ENCODE measurements at places on chromosomes 1 and 21. TPM values are rescaled to one million over a fixed set of nuclear protein-coding genes. Genes with fewer than 3 reads are reported as not detected.

Gene PARP1
- 136 TPM for total RNA-seq

- no peak overlapping the region for H3K4me3 ChIP-seq
- H3K4me1 ChIP-seq, result peaks cover 66% of the 10 kb centered on the region
- DNase-seq, result no peak
- peaks cover 23% of the 10 kb centered on the region for H3K27me3 ChIP-seq
- peaks cover 9% of the 10 kb centered on the region for H3K36me3 ChIP-seq
- no peak overlapping the region for H3K27ac ChIP-seq
These were observed 51.9 kb downstream of the IER5 start for GRCh38 chr1:181140398-181140797.

Gene GJA9
- 0.56 TPM for total RNA-seq

DNA sequence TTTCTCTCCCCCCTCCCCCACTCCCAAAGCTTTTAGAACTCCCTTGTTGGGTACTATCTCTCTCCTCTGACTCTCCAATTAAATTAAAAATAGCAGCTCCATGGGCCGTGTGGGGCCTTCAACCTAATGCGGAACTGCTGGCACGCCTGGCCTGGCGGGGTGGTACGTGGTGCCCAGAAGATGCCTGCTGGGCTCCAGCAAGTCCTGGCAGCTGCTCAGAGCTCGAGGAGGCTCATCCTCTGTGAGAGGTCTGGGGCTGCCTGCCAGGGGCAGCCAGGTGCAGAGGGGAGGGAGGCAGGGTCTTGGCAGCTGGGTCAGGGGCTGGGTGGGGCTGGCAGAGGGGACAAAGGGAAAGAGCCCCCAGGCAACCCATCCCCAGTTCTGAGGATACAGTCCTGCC is 74.4 kb downstream of the ACTL8 start:
- no peak overlapping the region for H3K27ac ChIP-seq
- H3K4me3 ChIP-seq, result no peak overlapping the region
- H3K36me3 ChIP-seq, result no peaks in the 10 kb centered on the region
- no peak for DNase-seq

Measured in Calu3 (cell line).